ENCODE measurements at places on chromosomes 2 and 18.
A peak's percentile ranks its signal among the peaks of the same experiment; 100 is the strongest.

DNA sequence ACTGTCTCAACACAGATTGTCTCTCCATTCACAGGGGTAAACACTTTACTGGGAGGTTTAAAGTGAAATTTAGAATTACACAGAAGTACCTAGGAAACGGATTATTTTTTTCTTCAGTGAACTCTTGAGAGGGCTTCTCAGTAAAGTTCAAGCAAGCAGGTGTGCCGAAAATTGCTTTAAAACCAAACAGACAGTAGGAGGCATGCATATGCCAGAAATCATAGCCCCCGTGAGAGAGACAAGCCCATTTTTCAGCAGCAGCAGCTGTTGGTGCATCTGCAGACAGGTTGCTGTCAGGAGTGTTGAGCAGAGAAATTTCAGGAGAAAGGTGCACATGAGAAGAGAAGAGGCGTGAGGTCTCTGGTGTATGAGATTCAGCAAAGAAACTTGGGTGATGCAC, 2115.5 kb upstream of the CELF4 start:
- DNase-seq: no peak

GRCh38 chr18:27600245-27600644, 415.1 kb upstream of the CHST9 start:
- no peak for DNase-seq

DNA sequence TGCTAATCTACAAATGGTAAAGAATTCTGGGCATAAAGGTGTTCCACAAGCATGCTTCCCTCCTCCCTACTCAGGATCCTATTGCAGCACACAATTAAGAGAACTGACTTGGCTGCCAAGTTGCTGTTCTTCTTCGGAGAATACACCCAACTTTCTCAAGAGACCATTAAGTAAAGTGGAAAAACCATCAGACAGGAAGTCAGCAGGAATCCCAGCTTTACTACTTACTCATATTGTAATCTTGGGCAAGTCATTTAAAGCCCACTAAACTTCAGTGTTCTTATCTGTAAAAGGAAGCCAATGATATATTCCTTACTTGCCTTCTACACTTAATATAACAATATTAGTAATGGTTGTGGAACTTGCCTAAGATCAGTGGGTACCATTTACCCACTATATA, 37.8 kb downstream of the PSTPIP2 start:
- DNase-seq: no peak

- DNase-seq: peak; percentile 72
These were observed 5.1 kb downstream of the HNMT start for GRCh38 chr2:137969418-137969765.

DNA sequence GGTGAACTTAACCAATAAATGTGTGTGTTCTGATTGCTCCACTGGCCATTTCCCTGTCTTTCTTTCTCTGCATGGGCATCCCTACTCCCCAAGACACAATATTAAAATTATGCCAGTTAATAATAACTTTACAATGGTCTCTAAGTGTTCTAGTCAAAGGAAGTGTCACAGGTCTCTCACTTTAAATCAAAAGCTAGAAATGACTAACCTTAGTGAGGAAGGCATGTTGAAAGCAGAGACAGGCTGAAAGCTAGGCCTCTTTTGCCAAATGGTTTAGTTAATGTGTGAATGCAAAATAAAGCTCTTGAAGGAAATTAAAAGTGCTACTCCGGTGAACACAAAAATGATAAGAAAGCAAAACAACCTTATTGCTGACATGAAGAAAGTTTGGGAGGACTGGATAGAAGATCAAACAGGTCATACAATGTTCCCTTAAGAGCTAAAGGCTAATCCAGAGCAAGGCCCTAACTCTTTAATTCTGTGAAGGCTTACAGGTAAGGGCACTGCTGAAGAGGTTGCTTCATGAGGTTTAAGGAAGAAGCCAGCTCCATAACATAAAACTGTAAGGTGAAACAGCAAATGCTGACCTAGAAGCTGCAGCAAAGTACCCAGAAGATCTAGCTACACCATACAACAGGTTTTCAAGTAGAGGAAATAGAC, 44.0 kb upstream of the ARHGAP15 start:
- DNase-seq: no peak

DNA sequence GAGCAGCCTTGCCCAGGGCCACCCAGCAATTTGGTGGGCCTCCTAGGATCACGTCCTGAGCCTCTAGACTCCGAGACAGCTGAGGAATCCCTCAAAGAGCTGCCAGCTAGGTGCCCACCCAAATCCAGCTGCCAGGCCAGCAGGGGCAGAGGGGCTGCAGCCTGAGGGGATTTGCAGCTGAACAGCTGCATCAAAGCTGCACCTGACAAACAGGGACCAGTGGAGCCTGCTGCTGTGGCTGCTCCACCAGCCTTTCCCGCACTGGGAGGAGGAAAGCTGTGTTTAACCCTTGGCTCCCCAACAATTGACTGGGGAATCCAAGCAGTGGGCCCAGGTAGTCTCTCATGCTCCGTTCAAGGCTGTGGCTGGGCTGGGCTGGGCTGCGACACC, 8.2 kb downstream of the ADRA2B start:
- DNase-seq: no peak

GRCh38 chr2:235462415-235462790, 31.4 kb upstream of the AGAP1 start:
- no peak for DNase-seq

DNA sequence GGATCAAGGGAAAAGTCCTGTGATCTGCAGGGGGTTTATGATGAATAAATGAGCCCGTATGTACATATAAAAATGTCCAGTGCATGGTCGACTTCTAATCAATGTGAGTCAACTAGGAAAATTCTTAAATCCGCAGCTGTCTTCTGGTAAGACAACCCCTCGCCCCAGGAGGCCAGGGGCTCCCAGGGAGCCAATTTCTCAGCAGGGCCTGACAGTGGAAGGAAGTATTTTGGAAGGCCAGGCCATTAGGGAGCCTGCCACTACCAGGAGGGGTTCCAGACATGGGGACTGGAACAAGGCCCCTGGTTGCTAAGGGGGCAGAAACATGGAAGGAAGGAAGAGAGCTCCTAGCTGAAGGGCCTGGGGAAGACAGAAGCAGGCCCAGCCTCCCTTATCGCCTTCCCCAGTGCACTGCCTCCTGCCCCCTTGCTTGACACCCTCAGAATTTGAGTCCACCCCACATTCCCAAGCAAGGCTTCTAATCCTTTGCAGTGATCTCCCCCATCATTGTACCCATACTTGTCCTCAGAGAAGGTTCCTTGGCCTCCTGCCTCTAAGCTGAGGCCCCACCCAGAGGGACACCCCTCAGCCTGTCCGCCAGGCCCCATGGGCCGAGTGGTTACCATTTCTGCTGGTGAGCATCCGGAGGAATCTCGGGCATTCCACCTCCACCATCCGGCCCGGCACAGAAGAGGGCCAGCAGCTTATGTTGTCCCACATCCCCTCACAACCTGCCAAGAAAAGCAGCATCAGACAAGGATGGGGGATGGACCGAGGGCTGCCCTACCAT, 45.9 kb downstream of the SCTR start:
- no peak for DNase-seq

GRCh38 chr2:110101280-110101844, 14.3 kb downstream of the MALL start:
- DNase-seq: peak; percentile 100

DNA sequence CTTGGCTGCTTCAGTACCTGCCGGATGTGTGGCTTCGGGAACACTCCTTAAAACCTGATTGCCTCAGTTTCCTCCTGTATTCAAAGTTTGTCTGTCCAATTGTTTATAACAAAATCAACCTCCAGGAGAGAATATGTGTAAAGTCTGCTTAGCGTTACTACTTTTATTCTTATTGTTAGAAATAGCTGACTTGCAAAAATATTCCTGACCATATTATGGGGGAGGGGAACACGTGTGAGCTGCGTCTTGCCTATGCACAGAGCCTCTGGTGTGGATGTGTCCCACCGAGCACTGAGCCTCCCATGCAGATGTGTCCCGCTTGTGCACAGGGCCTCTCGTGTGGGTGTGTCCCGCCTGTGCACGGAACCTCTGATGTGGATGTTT, 82.5 kb downstream of the DCDC2C start:
- no peak for DNase-seq

DNA sequence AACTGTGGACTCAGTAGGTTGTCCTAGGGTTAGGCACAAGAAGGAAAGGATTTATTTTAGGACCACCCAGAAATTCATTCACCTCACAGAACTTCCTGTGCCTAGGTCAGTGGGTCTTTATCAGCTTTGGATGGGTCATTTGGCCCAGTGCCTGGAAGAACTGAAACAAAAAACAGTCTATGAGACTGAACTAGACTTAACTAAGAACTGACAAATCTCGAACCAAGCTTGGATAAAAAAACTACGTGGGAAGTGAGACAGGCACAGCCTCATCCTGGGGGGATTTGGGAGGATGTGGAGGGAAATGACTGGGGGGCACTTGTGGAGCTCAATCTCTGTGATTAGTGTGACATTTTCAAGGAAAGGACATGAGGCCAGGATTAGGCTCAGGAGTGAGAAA, 2.3 kb upstream of the OST4 start:
- no peak for DNase-seq

DNA sequence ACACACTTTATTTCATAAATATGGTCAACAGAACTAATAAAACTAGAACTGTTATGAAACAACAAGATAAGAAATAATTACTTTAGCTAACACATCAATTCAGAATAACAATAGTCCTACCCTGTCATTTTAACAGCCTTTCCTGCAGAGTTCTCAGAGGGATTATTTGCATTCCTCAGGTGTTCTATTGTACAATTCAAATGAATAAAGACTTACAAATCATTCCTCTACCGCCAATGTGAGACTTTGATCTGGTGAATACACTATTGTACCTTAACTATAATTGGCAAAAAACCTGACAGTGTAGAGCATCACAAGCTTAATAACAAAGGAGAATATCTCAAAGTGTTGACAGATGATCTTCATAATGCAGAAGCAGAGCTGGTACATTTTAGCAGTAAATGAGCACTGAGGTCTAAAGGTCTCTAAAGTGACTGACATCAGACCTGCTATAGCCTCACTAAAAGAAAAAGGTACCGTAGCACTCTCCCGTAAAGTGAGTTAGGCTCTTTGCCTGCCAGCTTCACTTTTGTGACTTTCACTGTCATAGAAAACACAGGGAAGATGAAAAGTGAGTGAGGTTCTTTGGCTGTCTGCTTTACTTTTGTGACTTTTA, 118.8 kb upstream of the SP3 start:
- DNase-seq: no peak

DNA sequence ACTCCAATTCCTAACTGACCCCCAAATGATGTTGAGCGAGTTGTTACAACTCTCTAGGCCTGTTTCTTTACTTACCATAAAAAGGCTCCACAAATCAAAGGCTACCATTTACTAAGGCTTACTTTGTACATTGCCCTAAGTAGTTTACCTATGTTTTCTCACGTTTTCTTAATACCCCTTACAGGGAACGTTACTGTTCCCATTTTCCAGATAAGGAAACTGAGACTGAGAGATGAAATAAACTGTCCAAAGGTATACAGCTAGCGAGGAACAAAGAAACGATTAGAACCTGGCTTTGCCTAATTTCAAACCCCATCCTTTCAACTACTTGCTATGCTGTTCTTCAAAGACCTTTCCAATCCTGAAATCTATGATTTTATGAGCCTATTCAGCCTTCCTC, 74.8 kb upstream of the SPTBN1 start:
- DNase-seq: no peak

GRCh38 chr2:217818293-217818850, 184.4 kb downstream of the TNS1 start:
- no peak for DNase-seq

GRCh38 chr2:83850071-83850725, 608.9 kb downstream of the SUCLG1 start:
- DNase-seq: no peak

DNA sequence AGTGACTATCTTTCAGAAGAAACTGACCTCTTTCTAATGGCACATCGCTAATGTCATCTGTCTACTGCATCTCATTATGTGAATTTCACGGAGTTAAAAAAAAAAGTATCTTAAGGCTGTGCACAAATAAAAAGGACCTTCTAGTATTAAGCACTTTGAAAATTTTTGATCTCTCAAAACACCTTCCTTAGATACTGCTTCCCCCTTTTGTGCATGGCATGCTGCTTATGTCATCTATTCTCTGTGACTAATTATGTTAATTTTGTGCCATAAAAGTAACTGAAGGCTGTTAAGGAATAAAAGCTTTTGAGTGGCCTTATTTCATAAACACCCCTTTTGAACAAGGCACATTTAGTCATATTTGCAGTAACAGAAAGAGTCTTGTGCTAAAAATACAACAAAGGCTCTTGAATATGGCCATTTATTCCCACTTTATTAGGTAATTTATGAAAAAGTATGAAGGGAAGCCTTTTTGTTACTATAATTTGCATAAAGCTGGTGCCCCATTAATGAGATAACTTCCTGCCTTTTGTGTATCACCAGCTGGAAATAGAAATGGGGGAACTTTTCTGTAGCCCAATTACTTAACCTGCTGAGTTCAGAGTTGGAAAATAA, 1412.0 kb upstream of the ZEB2 start:
- DNase-seq: peak; percentile 33

- DNase-seq: no peak
These were observed 45.6 kb downstream of the LPIN2 start for GRCh38 chr18:2967357-2967756.

- peak; percentile 32 for DNase-seq
These were observed 158.8 kb downstream of the TMEFF2 start for GRCh38 chr2:192035731-192036442.

DNA sequence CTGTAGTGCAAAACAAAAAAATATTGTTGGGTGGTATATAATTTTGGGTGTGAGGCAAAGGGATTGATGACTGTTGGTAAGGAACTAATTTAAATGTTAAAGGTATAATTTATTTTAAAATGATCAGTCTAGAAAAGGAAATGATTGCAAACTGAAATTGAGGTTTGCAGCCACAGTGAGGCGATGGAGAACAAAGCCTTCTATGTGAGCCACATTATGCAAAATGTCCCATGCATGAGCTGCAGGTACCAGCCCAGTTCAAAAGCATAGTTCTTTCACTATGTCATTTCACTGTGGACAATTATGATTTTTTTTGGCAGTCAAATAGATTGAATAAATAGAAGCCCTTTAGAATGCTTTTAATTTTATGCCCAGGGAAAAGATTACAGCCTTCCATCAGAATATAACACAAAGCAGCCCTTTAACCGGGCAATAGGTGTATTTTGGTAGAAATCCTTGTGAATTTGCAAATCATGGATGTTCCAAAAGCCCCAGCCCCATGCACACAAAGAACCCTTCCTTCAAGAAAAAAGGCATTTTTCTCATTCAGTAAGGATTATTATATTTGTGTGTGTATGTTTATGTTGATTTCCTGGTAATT, 1.7 kb downstream of the MAP2 start:
- peak; percentile 56 for DNase-seq

GRCh38 chr2:233456111-233456510, 101.8 kb downstream of the DGKD start:
- no peak for DNase-seq

DNA sequence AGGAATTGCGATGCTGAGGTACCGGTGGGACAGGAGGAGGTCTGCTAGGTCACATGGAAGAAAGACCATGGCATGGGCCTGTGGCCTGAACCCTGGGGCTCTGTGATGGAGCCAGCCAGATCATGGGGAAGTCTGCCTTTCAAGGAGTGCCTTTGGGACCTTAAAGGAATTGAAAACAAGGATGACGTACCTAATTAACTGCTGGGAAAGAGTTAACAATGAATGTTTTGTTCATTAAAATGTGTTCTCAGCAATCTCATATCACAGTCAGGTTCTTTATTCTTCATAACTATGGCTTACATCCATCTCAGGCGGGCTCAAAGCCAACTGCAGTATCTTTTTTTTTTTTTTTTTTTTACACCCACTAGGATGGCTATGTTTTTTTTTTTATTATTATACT, 25.6 kb downstream of the TRPM8 start:
- DNase-seq: no peak

Measured in RPMI7951 (cell line).